ENCODE measurements at places on chromosomes 16 and 17. TPM values are rescaled to one million over a fixed set of nuclear protein-coding genes. Genes with fewer than 3 reads are reported as not detected.
A peak's percentile ranks its signal among the peaks of the same experiment; 100 is the strongest.

- DNase-seq, result no peak
These were observed 8.2 kb downstream of the CD300LF start for GRCh38 chr17:74704544-74704943.

DNA sequence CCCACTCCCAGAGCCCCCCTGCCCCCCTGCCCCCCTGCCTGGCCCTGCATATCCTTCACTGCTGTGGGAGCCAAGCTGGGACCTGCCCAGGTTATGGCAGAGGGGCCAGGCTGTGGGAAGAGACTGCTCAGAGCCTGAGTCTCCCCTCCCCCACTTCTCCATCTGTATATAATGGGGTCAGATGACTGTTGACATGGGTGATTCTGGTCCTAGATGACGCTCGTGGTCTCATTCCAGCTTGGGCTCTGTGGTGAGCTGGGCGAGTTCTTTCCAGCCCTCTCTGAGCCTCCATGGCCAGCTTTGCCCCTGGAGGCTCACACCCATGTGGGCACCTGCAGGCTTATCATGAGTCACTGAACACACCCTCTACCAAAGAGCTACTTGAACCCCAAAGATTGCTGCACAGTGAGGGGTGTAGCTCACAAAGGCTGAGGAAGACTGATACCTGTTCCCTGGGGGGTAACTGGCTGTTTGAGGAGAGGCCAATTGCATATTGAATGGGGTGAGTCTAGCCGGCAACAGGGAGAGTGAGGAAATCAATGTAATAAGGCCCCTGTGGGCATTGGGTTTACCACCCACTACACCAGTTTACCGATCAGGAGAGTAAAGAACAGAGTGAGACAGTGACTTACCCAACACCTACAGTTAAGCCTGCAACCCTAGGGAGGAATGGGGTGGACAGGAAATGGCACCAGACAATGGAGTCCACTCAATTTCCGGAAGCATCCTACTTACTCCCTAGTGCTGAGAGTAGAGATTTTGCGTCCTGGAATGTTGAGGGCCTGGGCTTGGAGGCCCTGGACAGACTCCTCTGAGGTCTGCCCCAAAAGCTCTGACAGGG lies 4.2 kb upstream of the SREBF1 start:
- DNase-seq, result no peak

GRCh38 chr17:74520016-74520434 lies 11.2 kb downstream of the CD300LB start:
- DNase-seq, result no peak

DNA sequence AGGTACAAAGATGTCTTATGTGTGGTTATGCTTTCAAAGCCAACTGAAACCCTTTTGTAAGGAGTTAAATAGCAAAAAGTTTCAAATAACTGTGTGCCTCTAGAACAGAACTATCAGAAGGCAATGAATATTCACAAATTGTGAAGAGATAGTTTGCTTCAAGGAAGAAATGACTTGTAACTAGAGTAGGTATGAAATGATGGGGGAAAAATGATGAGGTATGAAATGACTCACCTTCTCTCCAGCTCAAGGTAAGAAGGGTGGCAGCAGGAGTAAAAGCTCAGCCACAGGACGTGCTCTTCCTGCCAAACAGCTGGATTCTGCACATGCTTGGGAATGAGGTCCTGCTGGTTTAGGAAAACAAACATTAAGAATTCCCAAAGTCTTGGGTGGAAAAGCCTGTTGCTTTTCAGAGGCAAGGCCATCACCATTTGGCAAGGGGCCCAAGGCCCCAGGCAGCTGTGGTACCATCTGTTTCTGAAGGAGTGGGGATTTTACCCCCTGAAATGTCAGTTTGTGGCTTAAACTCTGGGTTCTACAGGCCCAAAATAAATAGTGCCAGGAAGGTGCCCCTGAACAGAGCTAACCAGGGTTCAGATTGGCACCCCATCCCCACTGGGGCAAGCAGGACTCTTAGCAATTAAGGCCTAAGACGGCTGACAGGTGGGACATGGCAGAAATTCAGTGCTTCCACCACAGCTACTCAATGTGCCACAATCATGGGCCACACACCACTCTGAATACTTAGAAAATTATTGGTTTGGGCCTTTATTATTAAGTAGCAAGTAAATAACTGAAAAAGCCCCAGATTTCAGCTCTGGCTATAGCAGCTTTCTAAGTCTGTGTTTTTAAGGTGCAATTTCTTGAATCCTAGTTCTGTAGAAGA lies 13.3 kb downstream of the HERPUD1 start:
- DNase-seq, result no peak

Gene RNF112
- total RNA-seq, result 8.3 TPM

DNA sequence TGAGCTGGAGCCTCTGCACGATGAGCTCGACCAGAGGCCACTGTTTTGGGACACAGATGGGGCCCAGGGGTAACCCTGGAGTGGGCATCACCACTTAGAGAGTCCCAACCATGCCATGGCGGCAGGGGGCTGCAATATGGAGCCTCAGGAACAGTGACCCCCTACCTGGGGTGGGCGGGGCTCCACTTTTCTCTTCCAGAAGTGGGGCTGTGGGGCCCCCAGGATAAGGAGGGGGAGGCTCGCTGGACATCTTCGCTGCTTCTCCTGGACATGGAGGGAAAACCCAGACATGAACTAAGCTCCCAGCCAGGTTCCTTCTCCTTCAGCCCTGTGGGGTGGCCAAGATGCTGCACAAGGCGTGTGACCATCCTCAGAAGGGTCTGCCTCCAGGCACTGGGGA lies 24.7 kb downstream of the CDIP1 start:
- DNase-seq, result no peak

Gene SPN
- 10.2 TPM for total RNA-seq

DNA sequence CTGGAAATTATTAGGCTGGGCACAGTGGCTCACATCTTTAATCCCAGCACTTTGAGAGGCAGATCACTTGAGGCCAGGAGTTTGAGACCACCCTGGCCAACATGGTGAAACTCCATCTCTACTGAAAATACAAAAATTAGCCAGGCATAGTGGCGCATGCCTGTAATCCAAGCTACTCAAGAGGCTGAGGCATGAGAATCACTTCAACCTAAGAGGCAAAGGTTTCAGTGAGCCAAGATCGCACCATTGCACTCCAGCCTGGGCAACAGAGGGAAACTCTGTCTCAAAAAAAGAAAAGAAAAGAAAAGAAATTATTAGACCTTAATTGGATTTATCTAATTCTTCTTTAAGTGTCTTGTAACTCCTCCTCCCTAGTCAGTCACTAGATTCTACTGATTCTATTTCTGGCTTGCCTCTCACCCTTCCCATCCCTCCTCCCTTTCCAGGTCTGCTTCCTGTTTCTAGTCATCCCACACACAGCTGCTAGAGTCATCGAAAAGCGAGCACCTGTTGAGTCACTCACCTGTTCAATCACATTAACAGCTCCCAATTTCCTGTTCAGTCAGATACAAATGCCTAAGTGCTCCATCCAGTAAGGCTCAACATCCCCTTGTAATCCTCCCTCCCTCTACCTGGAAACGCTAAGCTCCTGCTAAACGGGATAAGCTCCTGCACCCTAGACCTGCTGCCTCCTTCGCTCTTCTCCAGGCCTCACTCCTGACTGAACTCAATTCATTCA lies 34.6 kb downstream of the ERN1 start:
- no peak for DNase-seq

DNA sequence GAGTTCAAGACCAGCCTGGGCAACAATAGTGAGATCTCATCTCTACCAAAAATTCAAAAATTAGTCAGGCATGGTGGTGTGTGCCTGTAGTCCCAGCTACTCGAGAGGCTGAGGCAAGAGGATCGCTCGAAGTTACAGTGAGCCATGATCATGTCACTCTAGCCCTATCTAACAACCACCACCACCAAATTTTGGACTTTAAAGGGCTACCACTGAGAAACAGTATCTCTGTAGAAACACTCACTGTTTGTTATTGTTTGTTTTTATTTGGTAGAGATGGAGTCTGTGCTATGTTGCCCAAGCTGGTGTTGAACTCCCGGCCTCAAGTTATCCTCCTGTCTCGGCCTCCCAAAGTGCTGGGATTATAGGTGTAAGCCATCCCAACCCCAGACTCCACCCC lies 1.3 kb upstream of the UBALD2 start:
- DNase-seq, result no peak

GRCh38 chr17:1060991-1061390 lies 64.1 kb downstream of the TIMM22 start:
- peak; percentile 53 for DNase-seq

Gene GLYR1
- total RNA-seq, result 59.5 TPM

- DNase-seq, result no peak
These were observed 20.4 kb downstream of the BEAN1 start for GRCh38 chr16:66447491-66447890.

DNA sequence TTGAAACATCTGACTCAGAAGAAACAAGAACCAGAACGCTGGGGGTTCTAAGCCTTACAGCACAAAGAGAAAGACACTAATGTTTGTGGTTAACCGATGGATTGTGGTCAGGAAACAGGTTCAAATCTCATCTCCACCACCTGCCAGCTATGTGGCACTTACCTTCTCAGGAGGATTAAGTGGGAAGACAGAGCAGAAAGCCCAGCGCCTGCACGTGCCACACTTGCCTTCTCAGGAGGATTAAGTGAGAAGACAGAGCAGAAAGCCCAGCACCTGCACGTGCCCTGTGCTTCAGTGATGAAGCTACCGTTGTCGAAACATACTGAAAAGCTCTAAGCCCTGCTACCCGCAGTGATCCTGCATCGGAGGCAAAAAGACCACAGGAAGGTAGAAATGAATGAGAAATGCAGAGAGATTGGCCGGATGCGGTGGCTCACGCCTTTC lies 90.6 kb downstream of the NXN start:
- DNase-seq, result no peak

DNA sequence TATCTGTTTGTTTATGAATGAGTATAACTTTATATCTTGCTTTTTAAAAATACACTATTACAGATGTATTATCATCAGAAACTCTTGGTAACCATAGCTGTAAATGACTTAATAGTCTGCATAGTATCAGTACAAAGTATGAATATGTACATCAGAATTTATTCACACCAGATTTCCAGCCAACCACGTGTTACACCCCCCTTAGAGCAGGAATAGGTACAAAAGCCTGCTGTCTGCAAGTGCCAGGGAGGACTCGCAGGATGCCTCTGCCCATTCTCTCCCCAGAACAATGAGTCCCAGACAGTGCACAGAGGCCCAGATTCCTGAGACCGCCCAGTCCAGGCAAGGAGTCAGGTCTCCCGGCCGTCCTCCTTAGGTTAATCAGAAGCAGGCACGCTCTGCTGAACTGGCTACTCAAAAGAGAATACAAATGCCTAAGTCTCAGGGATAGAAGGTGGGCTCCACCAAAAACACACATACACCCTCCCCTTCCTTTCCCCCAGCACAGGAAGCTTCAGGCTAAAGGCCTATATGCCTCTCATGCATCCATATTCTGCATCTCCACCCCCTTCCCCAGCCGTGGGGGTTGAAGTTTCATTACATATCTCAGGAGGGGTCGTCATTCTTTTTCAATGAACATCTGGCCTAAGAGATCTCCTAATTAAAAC lies 159.1 kb upstream of the CDH11 start:
- DNase-seq, result no peak

Gene TBC1D26
- not detected for total RNA-seq

Gene KCNJ18
- not detected for total RNA-seq

DNA sequence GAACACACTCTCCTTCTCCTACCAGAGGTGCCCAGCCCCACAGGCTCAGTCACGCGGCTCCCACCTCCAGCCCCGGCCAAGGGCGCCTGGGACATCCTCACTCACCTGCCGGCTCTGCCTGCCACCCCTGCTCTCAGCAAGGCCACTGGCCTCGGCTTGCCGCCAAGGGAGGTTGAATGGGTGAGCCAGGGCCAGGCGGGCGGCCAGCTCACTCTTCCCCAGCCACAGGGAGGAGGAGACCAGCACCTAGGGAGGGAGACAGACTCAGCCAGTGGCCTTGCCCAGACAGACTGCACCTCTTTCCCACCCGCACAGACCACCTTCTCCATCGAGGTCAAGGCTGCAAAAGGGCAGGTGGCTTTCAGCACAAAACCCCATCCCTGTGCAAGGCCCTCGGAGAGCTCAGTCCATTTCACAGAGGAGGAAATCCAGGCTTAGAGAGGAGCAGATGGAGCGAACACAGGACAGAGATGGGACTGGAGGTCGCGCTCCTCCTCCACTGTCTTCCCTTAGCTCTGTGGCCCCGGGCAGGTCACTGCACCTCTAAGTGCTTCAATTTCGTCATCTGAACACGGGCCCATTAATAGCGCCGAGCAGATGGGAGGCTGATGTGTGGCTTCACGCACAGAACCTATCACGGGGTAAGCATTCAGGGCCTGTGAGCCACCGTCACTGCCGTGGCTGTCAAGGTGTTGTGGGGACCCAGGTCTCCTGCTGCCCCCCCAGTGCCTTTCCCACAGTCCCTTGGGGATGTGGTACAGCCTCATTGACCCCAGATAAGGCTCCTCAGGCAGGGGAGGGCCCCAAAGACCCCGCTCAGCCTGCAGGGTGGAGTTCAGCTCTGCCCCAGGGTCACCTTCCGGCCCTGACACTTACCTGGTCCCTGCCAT lies 56.1 kb downstream of the RMI2 start:
- DNase-seq, result no peak

DNA sequence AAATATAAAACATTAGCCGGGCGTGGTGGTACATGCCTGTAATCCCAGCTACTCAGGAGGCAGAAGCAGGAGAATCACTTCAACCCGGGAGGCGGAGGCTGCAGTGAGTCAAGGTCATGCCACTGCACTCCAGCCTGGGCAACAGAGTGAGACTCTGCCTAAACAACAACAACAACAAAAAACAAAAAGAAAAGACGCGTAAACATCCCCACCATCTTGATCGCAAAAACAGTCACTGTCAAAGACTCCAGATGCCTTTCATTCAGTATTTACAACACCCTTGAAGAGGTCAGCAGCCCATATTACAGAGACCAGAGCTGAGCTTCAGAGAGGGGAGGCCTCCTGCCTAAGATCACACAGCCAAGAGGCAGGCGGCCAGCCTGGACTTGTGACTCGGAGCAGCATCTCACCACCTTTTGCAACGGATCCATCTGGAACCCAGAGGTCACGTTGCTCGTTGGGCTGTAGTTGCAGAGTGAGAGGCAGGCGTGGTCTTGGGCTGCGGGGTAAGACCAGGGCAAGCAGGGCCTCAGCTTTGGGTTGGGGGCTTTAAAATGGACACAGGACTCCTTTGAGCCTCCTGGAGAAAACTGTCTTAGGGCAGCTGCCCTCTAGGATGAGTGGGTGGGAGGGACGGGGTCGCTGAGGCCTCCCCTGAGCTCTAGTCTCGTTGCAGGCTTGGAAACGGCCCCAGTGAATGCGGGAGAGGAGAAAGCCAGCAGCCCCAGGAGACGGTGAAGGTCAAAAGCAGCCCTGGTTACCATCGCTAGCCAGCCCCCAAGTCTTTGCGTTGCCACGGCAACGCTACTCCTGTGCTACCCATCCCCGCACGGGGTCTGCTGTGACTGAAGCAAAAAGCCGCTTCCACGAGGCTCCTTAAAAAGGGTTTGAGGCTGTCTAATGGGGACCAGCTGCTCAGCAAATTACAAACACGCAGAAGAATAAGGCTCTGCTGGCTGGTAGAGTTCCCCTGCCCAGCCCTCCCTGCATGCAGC lies 26.1 kb downstream of the LGALS3BP start:
- no peak for DNase-seq

GRCh38 chr17:61496174-61496956 lies 44.1 kb downstream of the TBX4 start:
- DNase-seq, result no peak
